ENCODE measurements at places on chromosomes 2 and 18.

- DNase-seq = no peak
Observed at GRCh38 chr18:37671119-37671518, 105.5 kb upstream of the CELF4 start.

- no peak for DNase-seq
Observed at GRCh38 chr2:204335451-204336058, 209.7 kb upstream of the PARD3B start.

GRCh38 chr2:240362826-240363745 is 72.4 kb upstream of the GPC1 start:
- DNase-seq = no peak

DNA sequence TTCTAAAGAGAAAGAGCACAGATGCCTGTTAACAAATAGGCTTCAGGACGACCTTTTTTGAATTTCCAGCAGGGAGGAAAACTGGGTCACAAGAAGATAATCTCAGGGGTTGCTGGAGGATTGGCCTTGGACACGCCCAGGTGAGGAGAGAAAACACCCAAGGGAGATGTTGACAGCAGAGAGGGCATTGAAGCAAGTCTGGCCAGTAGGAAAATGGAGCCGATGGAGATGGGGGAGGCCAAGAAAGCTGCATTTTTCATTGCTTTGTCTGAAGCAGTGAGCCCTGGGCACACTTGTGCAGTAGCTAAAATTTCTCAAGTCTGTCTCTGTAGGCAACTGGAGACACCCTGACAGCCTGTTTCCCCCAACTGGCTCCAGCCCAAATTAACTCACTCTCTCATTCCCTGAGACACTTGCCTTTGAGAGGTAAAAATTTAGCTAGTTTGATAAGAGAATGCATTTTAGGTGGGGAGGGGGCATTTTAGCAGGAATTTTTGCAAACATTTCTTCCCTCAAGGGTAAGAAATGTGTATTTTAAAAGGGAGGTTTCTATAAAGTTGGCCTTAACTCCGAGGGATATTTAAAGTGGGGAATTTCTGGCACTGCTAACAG is 165.5 kb downstream of the TGIF1 start:
- no peak for DNase-seq

- DNase-seq = no peak
Observed at GRCh38 chr2:201307876-201308275, 47.5 kb downstream of the CASP8 start.

DNA sequence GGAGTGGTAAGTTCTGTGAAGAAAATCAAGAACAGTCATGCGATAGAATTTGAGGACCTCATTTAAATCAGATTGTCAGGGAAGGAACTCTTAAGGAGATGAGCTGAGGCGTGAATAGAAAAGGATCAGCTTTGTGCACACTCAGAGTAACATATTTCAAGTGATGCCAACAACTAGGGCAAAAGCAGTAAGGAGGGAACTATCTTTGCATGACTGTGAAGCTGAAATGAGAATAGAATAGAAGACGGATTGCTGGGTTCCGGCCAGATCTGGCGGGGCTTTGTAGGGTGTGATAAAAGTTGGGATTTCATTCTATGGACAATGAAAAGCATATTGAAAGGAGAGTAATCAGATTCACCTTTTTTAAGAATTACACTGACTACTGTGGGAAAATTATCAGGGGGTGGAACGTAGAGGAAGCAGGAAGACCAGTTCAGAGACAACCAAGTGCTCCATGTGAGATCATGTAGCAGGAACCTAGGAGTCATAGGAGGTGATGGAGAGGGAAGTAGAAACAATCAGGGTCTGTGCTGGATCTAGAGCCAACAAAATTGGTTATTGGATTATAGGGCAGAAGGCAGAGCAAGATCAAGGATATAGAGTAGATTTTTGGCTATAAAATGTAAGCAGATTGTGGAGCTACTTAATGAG is 884.3 kb downstream of the DCC start:
- DNase-seq = no peak

GRCh38 chr2:121643877-121644276 is 5.4 kb downstream of the CLASP1 start:
- DNase-seq = no peak

- DNase-seq = no peak
Observed at GRCh38 chr2:35501076-35501475, 854.5 kb upstream of the CRIM1 start.

DNA sequence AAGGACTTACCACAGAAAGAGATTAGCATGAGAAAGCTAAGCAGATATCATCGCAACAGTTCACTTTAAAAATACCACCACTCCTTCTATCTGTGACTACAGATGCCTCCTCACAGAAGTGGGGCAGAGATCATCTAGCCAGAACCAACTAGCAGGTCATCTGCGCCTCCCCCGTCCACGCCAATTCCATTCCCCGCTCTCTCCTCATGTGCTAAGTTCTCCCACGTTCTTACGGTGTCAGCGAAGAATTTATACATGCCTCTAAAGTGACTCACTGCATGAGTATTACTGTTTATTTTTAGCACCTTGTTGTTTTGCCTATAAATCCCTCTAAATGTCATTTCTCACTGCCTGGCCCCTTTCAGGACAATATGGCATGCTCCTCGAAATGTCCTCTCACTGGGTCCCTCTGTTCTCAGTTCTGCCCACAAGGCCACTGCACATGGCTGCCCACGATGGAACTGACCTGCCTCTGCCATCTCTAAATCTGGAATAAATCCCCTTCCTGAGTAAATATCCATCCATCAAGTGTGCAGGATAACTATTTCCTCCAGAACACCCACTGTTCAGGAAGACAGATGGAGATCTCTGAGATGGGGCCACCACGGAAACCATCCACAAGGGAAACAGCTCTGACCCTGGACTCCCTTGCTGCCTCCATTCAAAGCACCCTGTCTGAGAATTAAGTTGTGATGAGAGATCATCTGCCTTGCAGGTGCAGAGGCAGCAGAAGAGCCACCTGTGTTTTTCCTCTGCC is 137.7 kb downstream of the IRS1 start:
- DNase-seq = no peak

DNA sequence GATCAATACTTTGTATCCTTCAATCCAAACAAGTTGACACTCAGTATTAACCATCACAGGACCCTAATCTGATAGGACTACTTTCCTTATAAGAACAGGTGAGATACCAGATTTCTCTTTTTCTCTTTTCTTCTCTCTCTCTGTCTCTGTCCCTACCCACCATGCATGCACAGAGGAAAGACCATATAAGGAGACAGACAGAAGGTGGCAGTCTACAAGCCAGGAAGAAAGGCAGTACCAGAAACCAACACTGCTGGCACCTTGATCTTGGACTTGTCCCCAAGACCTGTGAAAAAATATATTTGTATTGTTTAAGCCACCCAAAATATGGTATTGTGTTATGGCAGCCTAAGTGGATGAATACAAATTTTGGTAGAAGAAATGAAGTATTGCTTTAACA is 156.2 kb upstream of the KCNH7 start:
- no peak for DNase-seq

DNA sequence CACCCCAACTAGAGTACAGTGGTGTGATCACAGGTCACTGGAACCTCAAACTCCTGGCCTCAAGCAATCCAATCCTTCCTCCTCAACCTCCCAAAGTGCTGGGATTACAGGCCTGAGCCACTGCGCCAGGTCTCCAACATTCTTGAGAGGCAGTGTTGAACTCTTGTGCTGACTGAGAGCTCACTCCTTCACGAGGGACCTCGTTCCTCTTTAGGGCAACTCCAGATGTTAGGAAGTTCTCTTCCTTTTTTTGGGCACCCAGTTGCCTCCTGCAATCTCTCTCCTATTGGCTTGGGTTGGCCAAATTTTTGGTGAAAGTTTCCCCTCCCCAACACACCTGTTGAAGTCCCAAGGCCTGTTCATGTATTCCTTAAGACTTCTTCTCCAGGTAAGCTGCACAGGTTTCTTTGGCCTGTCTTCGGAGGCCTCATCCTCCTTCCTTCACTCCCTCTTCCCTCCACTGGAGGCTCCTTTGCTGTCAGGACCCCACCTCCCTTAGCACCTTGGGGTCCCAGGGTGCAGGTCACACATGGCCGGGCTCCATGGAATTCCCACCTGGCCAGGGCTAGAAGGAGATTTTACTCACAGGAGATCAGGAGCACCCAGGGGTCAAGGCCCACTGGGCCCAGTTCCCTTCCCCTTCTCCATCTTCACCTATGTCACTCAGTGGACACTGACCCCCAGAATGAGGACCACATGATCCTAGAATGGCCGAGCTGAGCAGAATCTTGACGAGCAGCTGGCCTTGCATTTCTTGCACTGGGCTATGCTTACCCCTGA is 94.6 kb upstream of the SMAD2 start:
- DNase-seq = no peak

GRCh38 chr2:195021711-195022507 is 635.1 kb upstream of the SLC39A10 start:
- DNase-seq = no peak

DNA sequence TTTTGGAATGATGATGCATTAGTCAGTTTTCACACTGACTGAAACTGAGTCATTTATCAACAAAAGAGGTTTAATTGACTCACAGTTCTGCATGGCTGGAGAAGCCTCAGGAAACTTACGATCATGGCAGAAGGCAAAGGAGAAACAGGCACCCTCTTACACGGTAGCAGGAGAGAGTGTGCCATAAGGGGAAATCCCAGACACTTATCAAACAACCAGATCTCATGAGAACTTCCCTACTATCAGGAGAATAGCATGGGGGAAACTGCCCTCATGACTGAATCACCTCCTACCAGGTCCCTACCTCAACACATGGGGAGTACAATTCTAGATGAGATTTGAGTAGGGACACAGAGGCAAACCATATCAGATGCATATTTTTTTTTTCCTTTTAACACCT is 504.5 kb upstream of the VRK2 start:
- no peak for DNase-seq

GRCh38 chr18:58653814-58654509 is 17.3 kb upstream of the MALT1 start:
- no peak for DNase-seq
